ENCODE measurements at places on chromosomes 5 and 9.

DNA sequence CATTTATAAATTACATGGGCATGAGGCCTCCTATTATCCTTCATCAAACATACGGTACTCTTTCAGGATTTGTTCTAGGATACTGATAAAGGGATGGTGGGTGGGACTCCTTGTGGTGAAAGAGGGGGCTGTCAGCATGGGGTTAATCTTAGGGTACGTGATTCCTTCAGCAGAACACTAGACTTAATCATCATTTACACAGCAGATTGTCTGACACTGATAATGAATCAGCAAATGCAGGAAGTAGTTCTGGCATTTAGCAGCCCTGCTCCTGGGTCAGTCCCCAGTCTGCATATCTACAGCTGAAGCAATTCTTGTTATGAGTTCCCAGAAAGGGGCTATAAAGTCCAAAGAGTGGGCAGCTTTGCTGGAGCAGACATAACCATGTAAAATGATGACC is 384.6 kb downstream of the SPOCK1 start:
- no peak for DNase-seq

DNA sequence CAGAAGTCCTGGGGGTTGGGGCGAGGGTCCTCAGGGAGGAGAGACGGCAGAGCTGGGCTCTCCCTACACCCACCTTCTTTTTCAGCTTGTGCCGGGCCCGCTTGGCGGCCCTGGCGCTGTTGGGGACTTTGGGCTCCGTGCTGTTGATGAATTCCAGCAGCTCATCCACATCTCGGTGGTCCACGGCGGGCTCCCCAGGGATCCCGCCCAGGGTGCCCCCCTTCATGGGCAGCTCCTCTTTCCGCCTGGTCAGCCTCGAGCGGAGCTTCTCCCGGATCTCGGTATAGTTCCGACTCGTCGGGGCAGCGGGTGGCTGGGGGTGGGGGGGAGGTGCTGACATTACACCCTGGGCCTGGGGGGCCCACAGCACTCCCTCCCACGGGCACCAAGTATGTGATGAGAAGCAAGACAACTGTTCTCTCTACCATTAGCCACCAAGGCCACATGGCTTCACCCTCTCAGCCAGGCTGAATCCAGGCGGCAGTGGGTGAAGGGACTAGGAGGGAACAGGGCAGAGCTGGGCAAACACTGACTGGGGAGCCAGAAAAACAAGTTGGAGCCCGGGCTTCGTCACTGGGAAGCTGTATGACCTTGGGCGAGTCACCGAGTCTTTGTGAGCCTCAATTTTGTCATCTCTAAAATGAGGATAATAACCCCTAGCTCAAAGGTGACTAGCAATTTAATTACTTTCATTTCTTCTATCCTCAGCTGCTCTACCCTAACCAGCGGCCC is 14.6 kb upstream of the DDX41 start:
- no peak for DNase-seq

DNA sequence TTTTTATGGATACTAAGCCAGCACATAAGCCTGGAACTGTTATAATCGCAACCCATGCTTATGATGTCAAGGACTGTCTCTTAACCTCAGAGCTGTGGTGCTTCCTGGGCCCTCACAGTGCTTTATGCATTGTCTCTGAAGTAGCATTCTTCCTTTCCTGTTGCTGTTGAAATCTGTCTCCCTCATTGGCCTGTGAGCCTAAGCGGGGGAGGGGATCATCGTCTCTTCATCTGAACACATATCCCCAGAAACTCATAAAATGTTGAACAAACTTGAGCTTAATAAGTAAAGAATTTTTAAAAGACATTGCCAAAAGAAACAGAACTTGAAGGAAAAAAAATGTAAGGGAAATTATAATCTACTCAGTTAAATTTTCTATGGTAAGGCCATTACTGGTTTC is 80.3 kb downstream of the SGCD start:
- no peak for DNase-seq

- no peak for DNase-seq
These were observed 37.1 kb upstream of the PRUNE2 start for GRCh38 chr9:76943054-76943453.

GRCh38 chr5:172909931-172910502 is 49.2 kb upstream of the RPL26L1 start:
- DNase-seq, result no peak

DNA sequence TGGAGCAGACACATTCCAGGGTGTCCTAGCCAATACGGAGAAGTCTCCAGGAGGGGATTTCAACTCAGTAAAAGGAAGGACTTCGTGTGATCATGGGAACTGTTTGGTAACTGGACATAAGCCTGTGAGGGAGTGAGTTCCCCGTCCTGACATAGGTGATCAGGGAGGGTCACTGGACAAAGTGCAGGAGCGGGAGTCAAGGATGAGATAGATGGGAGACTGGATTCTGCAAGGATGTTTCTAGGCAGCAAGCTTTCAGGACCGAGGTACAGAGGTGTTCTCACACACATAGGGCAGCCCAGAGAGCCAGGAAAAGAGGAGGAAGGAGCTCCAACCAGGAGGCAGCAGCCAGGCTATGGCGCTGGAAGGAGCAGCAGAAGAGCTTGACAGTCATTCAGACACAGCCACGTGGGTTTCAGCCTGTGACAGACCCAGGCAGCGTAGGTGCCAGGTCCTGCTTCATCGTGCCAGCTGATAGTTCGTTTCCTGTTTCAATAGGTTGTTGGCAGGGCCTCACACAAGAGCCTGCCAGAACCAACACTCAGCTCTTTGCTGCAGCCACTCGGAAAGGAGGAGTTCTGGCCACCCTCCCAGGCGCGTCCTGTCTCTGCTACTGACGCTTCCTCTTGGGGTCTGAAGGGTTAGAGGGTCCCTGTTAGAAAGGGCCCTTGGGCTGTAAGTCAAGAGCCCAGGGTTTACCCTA is 84.1 kb downstream of the AMBP start:
- no peak for DNase-seq

- DNase-seq, result no peak
These were observed 6.6 kb upstream of the ENC1 start for GRCh38 chr5:74647096-74647495.

- DNase-seq, result no peak
These were observed 23.4 kb upstream of the MAMDC2 start for GRCh38 chr9:70020217-70020616.

DNA sequence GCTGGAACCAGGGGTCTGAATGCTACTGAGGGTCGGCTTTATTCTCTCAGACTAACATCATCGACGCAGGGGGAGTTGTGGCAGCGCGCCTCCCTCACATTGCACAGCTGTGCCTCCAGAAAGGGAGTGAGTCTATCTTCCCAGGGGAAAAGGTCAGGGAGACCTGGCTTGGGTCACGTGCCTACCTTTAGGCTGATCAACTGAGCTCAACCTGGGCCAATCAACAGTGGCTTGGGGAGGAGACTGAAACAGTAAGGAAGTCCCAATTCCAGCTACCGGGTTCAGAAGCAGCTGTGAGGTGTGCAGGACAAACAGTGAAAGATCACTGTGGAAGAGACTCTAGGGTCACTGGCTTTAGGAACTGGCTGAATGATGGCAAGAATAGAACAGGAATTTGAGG is 14.3 kb downstream of the SNX30 start:
- DNase-seq, result no peak

DNA sequence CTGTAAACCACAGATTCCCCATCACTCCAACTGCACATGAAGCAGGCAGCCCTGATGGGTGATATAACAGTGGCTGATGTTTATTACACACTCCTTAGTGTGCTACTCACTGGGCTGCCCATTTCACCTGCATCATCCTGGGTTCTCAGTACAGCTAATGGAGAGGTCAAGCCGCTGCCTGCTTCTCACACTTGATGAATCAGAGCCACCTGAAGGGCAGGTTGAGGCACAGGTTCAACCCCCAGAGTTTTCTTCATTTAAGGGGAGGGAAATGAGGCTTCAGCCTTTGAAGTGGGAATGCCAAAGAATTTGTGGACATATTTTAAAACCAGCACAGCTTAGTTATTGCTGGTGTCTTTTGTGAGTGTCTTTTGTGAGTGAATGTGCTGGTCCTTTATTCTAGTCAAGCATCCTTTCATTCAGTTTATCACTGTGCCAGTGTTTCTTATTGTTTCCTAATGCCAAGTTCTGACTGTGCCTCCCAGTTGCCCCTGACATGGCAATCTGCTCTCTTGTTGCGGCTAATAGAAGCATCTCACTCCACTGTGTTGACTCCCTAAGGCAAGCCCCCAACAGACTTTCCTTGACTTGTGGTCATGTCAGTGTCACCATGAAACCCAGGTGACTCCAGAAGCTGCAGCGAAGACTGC is 109.2 kb downstream of the FBXL7 start:
- DNase-seq, result no peak

DNA sequence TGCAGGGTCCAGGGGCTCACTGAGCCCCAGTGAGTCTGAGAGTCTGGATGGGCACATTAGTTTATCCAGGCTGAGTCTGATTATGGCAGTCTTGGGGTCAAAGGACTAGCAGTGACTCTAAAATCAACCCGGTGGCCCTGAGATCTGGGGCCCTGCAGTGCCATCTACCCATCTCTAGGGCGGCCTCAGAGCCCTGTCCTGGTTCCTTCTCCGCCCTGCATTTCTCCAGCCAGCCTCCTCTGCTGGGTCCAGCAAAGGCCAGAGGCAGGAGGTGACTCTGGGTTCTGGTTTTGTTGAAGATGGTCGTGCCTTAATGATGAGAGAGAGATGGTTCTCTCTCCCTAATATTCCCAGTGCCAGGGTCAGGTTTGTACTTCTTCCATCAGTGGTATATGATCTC is 15.0 kb downstream of the DCANP1 start:
- no peak for DNase-seq

GRCh38 chr5:139904816-139905661 is 109.4 kb downstream of the PSD2 start:
- no peak for DNase-seq
